ENCODE measurements at places on chromosomes 12 and 14.

DNA sequence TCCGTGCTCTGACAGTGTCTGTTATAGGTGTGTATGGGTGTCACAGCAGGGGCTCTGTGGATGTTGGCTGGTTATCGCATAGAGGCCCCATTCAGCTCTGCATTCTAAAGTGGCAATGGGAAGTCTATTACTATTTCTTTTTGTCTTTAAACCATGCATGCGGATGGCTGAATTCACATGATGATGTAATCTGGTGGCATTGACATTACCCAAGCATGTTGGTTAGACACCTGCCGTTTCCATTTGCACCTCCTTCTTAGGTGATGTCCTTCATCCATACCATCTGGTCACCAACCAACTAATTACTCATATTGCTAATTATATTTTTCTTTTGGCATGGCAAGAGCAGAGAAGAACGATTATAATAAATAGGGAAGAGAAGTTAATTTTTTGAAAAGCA, 270.8 kb upstream of the RGS6 start:
- DNase-seq: no peak

- no peak for DNase-seq
Measured at GRCh38 chr14:69699748-69700303, 67.1 kb upstream of the SRSF5 start.

DNA sequence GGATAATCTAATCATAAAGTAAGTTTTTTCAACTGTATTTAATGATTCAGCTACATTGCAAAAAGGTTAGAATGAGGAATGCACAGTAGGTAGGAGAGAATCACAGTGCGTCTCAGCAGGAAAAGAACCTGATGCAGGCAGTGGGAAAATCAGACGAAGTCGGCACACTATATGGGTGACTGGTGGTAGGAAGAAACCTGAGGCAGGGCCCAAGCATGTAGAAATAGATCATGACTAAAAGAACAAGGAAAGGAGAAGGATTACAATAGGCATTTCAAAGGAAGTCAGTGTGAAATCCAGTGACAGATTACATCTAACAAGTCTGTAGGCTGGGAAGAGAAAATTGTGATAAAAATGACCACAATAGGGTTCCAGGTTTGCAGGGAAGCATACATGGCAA, 267.0 kb downstream of the MED13L start:
- no peak for DNase-seq

DNA sequence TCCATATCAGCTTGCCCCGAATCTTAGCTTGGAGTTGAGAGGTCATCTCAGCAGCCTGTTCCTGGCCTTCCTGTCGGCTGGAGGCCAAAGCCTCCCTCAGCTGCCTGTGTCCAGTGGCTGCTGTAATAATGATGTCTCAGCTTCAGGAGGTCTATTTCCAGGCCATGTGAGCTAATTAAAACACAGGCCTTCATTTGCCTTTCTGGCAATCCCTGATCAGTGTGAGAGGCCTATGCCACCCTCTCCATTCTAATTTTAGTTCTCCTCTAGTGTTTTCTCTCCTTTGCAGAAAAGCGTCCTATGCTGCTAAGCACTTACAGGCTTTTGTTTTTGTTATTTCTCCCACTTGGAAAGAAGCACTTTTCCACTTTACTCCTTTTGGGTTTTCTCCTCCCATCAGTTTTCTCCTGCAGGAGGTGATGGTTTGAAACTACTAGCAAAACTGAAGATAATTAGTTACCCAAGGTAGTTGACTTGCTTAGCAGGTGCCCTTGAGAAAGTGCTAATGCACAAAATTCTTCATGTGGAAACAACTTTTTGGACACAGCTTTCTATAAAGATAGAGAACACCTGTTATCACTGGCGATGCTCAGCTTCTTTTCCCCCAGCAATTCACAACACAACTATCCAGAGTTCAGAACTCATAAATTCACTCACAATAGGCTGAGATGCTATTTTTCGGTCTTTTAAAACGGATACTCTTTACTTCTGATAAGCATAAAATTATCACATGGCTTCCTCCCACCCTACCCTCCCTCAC, 255.3 kb upstream of the GARIN6 start:
- no peak for DNase-seq
